Hematopoietic multipotent progenitor cell treated with erythropoietin and hydrocortisone succinate and interleukin-3 and kit ligand, for 8 days (in vitro differentiated cells): ENCODE measurements at places on chromosomes 13 and 19.

GRCh38 chr13:82797876-82798275 is 1084.4 kb downstream of the SLITRK1 start:
- DNase-seq: no peak

DNA sequence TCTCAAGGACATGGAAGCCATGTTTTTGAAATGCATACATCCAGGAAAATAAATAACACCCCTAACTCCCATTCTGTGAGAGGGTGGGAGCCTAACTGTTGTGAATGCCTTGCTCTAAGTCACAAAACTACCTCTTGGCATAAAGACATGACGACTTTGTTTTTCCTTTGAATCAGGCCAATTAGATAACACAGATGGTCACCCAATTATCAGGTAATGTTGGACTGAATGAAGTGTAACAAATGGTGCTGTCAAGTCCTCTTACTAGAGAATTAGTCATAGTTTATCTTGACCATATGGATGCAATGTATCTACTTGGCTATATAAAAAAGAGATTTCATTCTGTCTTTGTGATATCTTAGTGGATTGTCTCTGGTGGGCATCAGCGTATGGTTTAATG is 553.6 kb upstream of the ATXN8OS start:
- DNase-seq: no peak

GRCh38 chr13:79385694-79386093 is 20.4 kb downstream of the RBM26 start:
- DNase-seq: no peak

DNA sequence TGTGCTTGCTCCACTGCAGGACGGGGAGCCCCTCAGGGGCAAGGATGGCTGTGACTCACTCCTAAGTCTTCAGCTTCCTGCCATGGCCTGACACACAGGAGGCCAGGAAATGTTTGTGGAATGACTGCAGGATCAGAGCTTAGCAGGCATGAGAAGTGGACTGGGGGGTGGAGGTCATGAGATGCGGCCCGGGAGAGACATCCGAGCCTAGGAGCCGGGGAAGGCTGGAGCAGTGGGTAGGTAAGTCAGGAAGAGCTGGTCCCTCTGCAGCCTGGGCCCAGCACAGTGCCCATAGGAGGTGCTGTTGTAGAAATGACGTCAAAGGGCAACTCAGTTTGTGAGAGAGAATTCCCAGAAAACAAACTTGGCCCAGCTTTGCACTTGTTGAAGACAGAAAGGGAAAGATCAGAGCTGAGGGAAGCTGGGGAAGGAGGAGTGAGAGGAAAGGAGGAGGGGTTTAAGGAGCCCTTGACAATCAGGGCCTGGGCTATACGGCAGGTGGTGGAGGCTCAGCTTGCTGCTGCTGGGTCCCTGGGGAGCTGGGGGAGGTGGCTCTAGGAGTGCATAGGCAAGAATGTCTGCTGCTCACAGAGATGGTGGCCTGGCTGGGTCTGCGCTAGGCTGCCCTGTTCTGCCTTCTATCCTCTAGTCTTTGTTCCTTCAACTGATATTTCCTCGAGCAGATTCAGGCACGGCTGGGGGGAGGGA is 18.5 kb downstream of the POU2F2 start:
- no peak for DNase-seq

- DNase-seq: peak; percentile 86
Measured at GRCh38 chr19:48398375-48399235, 5.1 kb downstream of the GRIN2D start.

DNA sequence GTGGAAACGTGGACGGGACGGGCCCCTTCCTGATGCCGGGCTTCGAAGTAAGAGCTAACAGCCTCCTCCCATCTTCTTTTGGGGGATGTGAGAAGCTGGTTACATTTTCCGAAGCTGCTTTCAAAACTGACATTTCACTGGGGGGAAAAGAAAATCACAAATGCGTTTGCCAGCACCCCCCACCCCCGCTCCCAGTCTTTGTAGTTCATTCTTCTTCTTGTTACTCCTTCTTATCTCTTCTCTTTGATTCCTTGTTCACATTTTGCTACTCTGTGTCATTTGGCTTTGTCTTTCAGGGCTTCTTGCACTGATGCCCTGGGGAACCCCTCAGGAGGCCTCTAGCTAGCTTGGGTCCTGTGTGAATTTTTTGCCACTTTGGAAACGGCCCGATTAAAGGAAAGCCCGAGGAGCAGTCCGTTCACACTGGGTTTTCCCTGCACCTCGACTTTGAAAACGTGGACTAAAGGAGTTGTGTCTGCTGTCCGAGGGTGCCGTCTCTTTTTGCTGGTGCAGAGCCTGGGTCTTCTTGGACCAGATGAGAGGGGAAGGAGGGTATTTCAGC is 1.3 kb downstream of the CARM1 start:
- no peak for DNase-seq

DNA sequence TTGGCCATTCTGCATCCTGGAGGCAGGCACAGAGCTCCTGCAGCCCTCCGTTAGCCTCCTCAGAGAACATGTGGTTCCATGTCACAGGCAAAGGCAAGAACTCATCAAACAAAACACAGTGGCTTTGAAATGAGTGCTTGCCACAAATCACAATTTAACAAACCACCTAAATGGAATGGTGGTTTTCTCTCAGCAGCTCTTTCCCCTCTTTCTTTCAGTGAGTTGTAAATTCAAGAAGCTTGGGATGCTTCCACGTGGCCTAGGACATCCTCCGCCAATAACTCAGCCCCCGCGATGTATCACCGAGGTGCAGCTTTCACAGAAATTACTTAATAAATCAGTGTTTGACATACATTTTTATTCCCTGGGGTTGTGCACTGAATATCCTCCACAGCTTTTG is 65.4 kb upstream of the RFC3 start:
- no peak for DNase-seq

DNA sequence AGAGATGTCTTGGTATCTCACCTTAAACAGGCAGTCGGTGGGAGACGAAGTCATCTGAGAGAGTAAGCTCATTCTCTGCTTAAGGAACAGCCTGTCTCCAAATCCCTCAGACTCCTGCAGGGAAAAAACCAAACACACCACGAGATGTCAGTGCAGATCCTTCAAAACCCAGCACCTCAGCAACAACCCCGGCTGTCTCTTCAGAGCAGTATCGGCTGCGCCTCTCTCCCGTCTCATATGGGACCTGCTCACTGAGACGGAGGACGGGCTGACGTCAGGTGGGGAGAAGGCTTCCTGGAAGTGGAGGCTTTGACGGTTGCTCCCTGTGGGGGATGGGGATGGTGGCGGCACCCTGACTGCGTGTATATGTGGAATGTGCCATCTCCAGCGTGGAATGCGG is 43.6 kb downstream of the ANKRD27 start:
- DNase-seq: no peak

GRCh38 chr13:85729296-85729695 is 69.9 kb downstream of the SLITRK6 start:
- DNase-seq: no peak

DNA sequence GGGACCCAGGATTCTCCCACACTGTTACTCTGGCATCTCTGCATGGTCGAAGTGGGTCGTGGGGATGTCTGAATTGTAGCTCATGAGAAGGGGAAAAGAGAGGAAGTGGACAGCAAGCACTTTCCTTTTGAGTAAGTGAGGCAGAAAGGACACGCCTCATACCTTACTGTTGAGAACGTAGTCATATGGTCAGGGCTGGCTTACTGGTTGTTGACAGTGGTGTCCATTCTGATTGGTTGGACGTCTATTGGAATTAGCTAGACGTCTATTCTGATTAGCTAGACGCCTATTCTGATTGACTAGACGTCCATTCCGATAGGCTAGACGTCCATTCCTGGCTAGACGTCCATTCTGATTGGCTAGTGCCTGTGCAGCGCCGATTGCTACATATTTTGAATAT is 12.4 kb downstream of the GRIN2D start:
- DNase-seq: no peak

DNA sequence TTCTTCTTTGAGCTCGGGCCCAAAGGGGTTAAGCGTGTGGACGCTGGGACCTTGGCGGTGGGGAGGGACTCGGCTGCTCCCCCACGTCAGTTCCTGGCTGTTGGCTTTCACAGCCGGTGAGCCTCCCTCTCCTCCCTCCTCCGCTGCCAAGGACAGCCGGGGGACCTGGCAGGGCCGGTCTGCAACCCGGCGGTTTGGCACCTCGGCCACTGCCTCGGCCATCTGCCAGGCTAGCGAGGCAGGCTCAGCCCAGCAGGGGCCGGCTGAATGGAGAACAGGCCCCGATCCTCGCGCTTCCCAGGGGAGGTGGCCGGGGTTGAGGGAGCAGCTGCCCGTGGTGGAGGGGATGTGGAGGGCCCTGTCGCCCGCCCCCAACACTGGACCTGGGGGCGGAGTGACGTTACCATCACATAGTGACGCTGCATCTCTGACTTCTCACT is 5.0 kb downstream of the TLE5 start:
- no peak for DNase-seq

GRCh38 chr13:79709471-79709870 is 228.5 kb downstream of the NDFIP2 start:
- no peak for DNase-seq

- DNase-seq: no peak
Measured at GRCh38 chr19:28012361-28012760, 1200.6 kb downstream of the UQCRFS1 start.

GRCh38 chr19:42204664-42205063 is 12.8 kb downstream of the DEDD2 start:
- DNase-seq: no peak

DNA sequence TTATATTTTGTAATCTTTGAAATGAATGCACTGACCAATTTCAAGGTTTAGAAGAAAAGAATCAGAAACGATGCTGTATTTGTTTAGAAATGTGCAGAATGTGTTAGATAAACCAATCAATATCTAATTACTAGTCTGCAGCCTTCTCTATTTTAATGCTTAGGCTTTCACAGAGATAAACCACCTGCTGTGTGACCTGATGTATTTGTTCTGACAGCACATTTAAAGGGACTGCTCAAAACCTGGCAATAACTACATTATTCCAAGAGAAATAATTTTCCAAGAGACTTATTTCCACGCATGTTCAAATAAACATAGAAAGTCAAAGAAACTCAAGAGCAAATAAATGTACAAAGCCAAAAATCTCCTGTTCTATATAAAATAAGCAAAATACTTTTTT is 641.6 kb upstream of the PCDH20 start:
- DNase-seq: no peak

- no peak for DNase-seq
Measured at GRCh38 chr19:21084343-21084742, 2.3 kb downstream of the ZNF714 start.

DNA sequence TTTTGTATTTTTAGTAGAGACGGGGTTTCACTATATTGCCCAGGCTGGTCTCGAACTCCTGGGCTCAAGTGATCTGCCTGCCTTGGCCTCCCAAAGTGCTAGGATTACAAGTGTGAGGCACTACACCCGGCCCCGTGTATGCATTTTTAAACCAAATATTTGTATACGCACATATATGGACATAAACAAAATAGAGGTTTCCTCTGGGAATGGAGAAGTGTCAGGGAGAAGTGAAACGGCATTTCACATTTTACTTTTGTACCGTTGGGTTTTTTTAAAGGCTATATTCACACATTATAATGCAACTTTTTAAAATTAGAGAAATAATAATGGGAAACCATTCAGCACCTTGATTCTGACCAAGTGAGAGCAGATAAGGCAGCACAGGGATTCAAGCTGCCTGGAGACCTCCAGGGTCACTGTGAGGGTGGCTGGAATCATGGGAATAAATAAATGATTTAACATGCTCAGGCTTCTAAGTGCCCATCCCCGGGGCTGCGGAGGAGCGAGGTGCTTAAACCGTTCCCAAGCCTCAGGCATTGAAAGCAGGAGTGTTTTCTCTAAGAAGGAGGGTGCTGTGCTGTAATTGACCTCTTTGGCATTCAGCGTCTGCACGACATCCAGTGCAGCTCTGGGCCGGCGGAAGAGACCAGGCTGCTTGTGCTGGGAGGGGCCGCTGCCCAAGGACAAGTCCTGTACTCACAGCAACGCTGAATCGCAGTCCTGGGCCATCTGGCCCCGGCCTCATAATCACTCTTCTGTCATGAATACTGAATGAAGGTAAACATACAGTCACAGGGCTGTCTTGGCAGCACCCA is 24.7 kb downstream of the GPR42 start:
- no peak for DNase-seq

GRCh38 chr13:111614613-111615012 is 294.2 kb downstream of the TEX29 start:
- DNase-seq: no peak

GRCh38 chr19:18424122-18424889 is 5.1 kb downstream of the SSBP4 start:
- DNase-seq: no peak

- DNase-seq: no peak
Measured at GRCh38 chr13:45933203-45933908, 81.8 kb upstream of the SIAH3 start.

GRCh38 chr13:45335397-45336024 is 5.5 kb downstream of the TPT1 start:
- no peak for DNase-seq
